ENCODE measurements at places on chromosomes 13 and 19. TPM values are rescaled to one million over a fixed set of nuclear protein-coding genes. Genes with fewer than 3 reads are reported as not detected.

DNA sequence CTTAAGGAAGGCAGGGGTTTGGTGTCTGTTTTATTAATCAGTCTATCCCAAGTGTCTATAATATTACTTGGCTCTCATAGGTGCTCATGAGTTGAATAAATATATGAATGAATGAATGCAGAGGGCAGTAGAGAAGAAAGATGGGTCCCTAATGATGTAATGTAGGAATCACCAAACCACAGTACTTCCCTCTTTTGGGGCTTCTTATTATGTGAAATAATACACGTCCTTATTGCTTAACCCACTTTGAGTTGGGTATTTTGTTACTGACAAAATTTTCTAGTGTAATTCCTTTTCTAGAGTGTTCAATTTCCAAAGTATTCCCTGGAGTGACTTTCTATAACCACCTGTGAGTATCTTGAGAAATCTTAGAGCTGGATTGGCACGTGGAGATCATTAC is 13.2 kb downstream of the KLK5 start:
- no peak for DNase-seq
- H3K36me3 ChIP-seq: no peaks in the 10 kb centered on the region
- H3K4me3 ChIP-seq: no peak overlapping the region
- no peak overlapping the region for H3K27ac ChIP-seq
- H3K4me1 ChIP-seq: peaks cover 11% of the 10 kb centered on the region
- H3K27me3 ChIP-seq: no peaks in the 10 kb centered on the region

DNA sequence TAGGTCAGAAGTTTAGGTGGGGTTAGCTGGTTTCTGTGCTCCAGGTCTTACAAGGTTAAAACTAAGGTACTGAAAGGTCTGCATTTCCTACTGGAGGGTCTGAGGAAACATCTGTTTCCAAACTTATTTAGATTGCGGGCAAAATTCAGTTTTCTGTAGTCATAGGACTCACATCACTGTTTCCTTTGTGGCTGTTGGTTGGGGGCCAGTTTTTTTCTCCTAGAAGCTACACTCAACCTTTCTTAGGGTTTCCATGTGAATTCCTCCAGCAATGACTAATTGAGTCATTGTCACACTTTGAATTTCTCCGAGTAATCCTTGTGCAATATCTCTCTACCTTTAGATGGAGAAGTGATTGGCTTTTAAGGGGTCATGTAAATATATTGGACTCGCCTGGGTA is 773.4 kb upstream of the SLITRK1 start:
- H3K27ac ChIP-seq: no peak overlapping the region
- H3K36me3 ChIP-seq: no peaks in the 10 kb centered on the region
- no peaks in the 10 kb centered on the region for H3K27me3 ChIP-seq
- DNase-seq: no peak

- DNase-seq: no peak
- H3K4me1 ChIP-seq: no peaks in the 10 kb centered on the region
- H3K36me3 ChIP-seq: peaks cover 66% of the 10 kb centered on the region
- no peak overlapping the region for H3K27ac ChIP-seq
- H3K27me3 ChIP-seq: no peaks in the 10 kb centered on the region
- H3K4me3 ChIP-seq: no peak overlapping the region
These were observed 27.1 kb downstream of the ZNF724 start for GRCh38 chr19:23222998-23223652.

- no peaks in the 10 kb centered on the region for H3K36me3 ChIP-seq
- H3K4me1 ChIP-seq: no peaks in the 10 kb centered on the region
- no peak for DNase-seq
- H3K27me3 ChIP-seq: peaks cover 86% of the 10 kb centered on the region
These were observed 7.4 kb downstream of the FCER2 start for GRCh38 chr19:7694499-7694898.

- H3K4me1 ChIP-seq: no peaks in the 10 kb centered on the region
- no peak overlapping the region for H3K27ac ChIP-seq
These were observed 330.1 kb downstream of the TDRD3 start for GRCh38 chr13:60727140-60727539.

GRCh38 chr13:113835461-113836270 is 28.2 kb downstream of the GAS6 start:
- no peak overlapping the region for H3K4me3 ChIP-seq
- peaks cover 52% of the 10 kb centered on the region for H3K4me1 ChIP-seq
- H3K27me3 ChIP-seq: no peaks in the 10 kb centered on the region
- no peak for DNase-seq
- H3K36me3 ChIP-seq: no peaks in the 10 kb centered on the region

GRCh38 chr13:60427285-60427684 is 30.3 kb downstream of the TDRD3 start:
- DNase-seq: no peak
- no peak overlapping the region for H3K27ac ChIP-seq
- H3K27me3 ChIP-seq: no peaks in the 10 kb centered on the region
- no peak overlapping the region for H3K4me3 ChIP-seq
- no peaks in the 10 kb centered on the region for H3K4me1 ChIP-seq

- H3K27ac ChIP-seq: no peak overlapping the region
- no peaks in the 10 kb centered on the region for H3K4me1 ChIP-seq
- no peaks in the 10 kb centered on the region for H3K36me3 ChIP-seq
These were observed 6.0 kb downstream of the TMIGD2 start for GRCh38 chr19:4295972-4296771.

GRCh38 chr19:6048793-6049405 is 61.4 kb downstream of the RFX2 start:
- peak; percentile 64 for DNase-seq
- no peak overlapping the region for H3K4me3 ChIP-seq
- no peaks in the 10 kb centered on the region for H3K36me3 ChIP-seq
- no peak overlapping the region for H3K27ac ChIP-seq
- H3K4me1 ChIP-seq: peaks cover 4% of the 10 kb centered on the region

- H3K4me3 ChIP-seq: no peak overlapping the region
- no peaks in the 10 kb centered on the region for H3K27me3 ChIP-seq
- no peak for DNase-seq
- H3K36me3 ChIP-seq: no peaks in the 10 kb centered on the region
These were observed 445.5 kb downstream of the EFNB2 start for GRCh38 chr13:106090001-106090400.

- no peak overlapping the region for H3K4me3 ChIP-seq
- no peaks in the 10 kb centered on the region for H3K4me1 ChIP-seq
- H3K27me3 ChIP-seq: no peaks in the 10 kb centered on the region
- H3K36me3 ChIP-seq: no peaks in the 10 kb centered on the region
- no peak overlapping the region for H3K27ac ChIP-seq
These were observed 244.8 kb downstream of the COG6 start for GRCh38 chr13:39900106-39900750.

GRCh38 chr19:5103061-5103701 is 134.3 kb downstream of the KDM4B start:
- no peaks in the 10 kb centered on the region for H3K36me3 ChIP-seq
- H3K27ac ChIP-seq: no peak overlapping the region
- no peaks in the 10 kb centered on the region for H3K27me3 ChIP-seq

DNA sequence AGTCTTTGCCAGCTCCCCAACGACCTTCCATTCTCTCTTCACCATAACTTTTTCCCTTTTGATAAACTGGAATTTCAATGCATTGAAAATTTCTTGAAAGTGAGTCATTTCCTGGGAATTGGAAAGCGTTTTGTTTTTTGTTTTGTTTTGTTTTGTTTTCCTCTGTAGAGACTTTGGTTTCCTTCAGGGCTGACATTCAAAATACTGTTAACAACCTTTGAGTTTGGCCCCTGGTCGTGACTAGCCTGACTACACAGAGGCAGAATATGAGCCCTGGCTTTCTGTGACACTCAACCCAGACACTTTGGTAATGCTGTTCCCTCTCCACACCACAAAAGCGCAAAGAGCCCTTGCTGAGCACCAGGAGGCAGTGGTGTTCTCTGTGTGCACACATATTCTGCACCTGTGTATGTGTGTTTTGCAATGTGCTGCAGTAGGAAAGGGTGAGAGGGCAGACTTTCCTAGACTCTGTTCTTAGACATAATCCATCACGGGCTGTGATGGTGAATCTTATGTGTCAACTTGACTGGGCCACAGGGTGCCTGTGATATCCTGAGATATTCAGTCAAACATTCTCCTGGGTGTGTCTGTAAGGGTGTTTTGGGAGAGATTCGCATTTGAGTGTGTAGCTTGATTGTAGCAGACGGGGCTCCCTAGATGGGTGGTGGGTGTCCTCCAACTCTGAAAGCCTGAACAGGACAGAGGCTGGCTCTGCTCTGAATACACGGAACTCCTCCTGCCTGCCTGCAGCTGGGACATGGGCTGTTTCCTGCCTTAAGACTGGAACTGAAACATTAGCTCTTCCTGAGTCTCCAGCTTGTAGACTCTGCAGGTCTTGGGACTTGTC is 29.5 kb upstream of the ANKRD10 start:
- H3K4me1 ChIP-seq: peaks cover 17% of the 10 kb centered on the region
- peak; percentile 33 for DNase-seq
- no peak overlapping the region for H3K4me3 ChIP-seq

Gene ZNF230
- 4.8 TPM for total RNA-seq

Gene UGGT2
- total RNA-seq: 27.5 TPM

Gene AMER2
- not detected for total RNA-seq

Gene F10
- not detected for total RNA-seq

Gene IGFL2
- total RNA-seq: not detected

Gene PSG2
- not detected for total RNA-seq

All from PC-9 (cell line).